HT-29 (cell line): ENCODE measurements at places on chromosomes 13 and 19. TPM values are rescaled to one million over a fixed set of nuclear protein-coding genes. Genes with fewer than 3 reads are reported as not detected.

MBD3L3 gene
- not detected in 2 replicates for total RNA-seq

GRCh38 chr19:16508546-16508945, 12.4 kb downstream of the C19orf44 start:
- no peak for DNase-seq

- no peak for DNase-seq
These were observed 330.4 kb upstream of the NBEA start for GRCh38 chr13:34611671-34612070.

KLK10 gene
- 154 and 171 TPM in 2 replicates for total RNA-seq

SPTBN4 gene
- 0.23 and 1.3 TPM in 2 replicates for total RNA-seq
